ENCODE measurements at places on chromosomes 11 and 22. TPM values are rescaled to one million over a fixed set of nuclear protein-coding genes. Genes with fewer than 3 reads are reported as not detected.

Gene CEP164
- 9.6 TPM for total RNA-seq

Gene ADORA2A
- total RNA-seq: 4.6 TPM

Gene PANX3
- total RNA-seq: not detected

Gene ABCC8
- 1.9 TPM for total RNA-seq

Gene EHF
- total RNA-seq: 0.65 TPM

Gene MAJIN
- not detected for total RNA-seq

Gene MRGPRE
- total RNA-seq: not detected

DNA sequence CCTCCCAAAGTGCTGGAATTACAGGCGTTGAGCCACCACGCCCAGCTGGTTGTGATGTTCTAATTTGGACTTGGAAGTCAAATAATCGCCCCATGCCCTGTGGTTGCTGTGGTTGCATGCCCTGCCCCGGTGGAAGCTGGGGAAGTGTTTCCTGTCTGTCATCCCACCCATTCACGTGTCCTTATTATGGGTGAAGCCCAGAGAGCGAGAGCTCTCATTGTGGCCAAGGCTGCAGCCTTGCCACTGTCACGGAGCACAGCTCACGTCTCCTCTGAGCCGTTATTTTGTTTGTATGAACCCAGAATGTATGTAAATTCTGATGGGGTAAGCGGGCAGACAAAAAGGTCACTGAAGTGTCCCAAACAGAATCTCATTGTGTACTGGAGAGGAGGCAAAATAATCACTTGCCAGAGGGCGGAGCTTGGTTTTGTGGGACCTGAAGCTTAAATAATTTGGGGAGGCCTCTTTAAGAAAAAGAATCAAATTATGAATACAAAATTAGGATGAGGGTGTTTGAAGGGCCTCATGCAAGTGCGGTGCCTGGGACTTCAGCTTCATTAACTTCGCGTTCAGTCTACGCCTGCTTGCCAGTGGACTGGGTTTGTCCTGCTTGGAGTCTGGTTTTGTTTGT, 25.8 kb upstream of the TREH start:
- no peak for DNase-seq

DNA sequence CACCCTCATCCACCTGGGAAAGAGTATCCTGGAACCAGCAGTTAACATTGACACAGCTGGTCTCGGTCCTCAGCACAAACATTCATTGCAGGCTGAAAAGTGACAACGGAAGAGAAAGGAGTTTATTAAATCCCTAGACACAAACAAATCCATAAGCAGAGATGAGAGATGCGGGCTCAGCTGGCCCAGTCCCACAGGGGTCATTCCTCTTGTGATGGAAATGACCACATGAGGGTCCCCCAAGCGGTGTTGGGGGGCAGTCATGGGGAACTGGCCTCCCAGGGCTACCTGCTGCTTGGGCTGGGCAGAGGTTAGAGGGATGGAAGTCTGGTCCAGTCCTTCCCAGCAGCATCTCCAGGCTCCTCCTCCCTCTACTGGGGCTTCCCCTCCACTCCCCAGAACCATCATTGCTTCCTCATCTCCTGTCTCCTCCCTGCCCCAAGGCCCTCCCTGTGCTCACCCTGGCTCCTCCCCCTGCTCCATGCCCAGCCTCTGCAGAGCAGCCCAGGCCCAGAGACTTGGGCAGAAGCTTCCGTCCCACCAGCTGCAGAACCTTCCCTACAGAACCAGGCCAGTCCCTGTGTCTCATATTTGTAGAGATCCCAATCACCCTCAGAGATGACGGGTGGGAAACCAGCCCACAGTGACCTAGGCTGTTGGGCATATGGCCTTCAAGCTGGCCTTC, 5.4 kb upstream of the IGLL5 start:
- DNase-seq: no peak

- no peak for DNase-seq
Measured at GRCh38 chr11:71949034-71949433, 20.2 kb downstream of the RNF121 start.

DNA sequence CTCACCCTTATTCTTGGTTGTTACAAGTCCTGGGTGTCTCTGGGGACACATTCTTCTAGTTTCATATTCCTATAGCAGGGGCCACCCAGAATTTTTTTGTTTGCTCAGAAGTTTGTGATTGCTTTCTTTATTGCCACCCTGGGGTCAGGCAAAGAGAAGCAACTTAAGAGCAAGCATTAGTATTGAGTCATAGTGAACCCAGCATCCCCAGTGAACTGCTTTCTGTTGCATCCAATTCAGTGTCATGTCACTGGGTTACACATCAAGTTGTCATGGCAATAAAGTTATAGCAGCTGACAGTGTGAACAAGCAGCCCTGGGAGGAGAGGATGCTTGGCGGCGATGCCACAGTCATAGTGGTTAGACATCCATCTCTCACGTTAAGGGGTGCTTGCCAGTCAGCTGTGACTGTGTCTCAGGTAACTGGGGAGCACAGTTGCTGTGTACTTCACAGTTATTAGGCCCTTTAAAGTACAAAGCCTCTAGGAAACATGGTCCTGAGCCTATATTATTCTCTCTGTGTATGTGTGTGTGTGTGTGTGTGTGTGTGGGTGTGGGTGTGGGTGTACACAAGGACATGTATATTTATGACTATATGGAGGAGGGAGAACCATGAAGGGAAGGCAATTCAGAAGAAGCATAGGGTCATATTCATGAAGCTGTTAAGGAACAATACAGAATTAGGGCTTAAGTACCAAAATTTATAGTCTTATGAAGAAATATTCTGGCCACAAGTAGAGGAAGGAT, 52.5 kb downstream of the TRIM44 start:
- no peak for DNase-seq

DNA sequence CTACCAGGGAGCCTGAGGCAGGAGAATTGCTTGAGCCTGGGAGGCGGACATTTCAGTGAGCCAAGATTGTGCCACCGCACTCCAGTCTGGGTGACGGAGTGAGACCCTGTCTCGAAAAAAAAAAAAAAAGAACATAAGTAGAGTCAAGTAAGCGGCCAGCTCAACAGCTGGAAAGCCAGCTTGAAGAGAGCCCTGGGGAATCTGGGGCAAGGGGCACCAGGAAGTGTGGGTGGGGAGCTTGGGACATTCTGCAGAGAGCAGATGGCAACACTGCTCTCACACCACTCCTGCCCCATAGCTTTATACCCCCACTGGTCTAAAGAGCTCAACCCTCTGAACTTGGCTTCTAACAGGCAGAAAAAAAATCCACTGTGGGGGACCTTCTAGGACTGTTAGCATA, 505.6 kb downstream of the BUD13 start:
- DNase-seq: no peak

DNA sequence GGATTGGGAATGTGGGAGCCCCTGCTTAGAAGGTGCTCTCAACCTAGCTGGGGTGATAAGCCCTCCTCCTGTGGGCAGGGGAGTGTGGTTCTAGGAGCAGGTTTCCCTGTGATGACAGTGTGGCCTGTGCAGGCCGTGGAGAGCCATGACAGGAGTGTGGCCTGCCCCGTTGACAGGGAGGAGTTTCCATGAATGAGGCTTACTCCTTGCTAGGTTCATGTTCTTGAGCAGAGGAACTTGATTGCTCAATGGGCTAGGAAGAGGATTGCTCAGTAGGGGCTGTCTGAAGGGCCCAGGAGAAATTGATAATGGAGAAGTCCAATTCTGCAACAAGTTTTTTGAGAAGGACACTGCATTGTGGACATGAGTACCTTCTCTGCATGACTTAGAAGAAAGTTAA, 92.0 kb downstream of the PPP6R3 start:
- DNase-seq: no peak

GRCh38 chr11:65558002-65558929, at the start of gene LTBP3:
Gene LTBP3 (minus strand): TSS chr11:65558359. CDS start chr11:65557959, 400 bp downstream.
- peak; percentile 85 for DNase-seq

- DNase-seq: peak; percentile 42
Measured at GRCh38 chr11:115607621-115608221, 103.5 kb upstream of the CADM1 start.

DNA sequence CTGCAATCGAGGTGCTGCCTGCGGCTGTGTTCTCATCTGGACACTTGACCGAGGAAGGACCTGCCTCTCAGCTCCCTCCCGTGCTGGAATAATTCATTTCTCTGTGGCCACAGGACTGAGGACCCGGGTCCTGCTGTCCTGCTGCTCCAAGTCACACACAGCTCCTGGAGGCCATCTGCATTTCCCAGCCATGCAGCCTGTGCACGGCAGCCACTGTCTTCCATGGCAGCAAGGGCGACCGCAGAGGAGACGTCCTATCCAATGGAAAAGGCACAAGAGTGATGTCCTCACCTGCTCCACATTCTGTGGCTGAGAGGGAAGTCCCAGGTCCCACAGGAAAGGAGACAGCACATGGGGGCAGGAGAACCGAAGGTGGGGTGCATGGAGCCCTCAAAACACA, 495.8 kb downstream of the BRD1 start:
- DNase-seq: no peak

DNA sequence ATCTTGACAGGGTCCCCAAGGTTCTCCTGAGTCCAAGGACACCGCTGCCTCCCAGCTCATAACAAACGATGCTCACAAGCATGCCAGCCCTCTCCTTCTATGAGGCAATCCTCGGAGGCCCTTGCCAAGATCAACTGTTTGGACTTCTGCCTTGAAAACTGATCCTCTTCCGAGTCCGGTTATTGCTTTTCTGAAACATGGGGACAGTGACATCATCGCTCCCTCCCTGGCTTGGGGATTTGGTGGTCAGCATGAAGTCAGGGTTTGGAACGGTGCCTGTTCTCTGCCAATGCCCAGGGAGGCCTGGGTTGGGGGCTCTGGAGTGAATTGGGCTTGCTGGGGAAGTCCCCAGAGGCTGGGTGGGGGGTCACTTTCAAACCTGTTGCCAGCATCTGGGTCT, 149.3 kb downstream of the FBXO7 start:
- peak; percentile 79 for DNase-seq

- no peak for DNase-seq
Measured at GRCh38 chr11:75118577-75118976, 21.9 kb upstream of the OR2AT4 start.

DNA sequence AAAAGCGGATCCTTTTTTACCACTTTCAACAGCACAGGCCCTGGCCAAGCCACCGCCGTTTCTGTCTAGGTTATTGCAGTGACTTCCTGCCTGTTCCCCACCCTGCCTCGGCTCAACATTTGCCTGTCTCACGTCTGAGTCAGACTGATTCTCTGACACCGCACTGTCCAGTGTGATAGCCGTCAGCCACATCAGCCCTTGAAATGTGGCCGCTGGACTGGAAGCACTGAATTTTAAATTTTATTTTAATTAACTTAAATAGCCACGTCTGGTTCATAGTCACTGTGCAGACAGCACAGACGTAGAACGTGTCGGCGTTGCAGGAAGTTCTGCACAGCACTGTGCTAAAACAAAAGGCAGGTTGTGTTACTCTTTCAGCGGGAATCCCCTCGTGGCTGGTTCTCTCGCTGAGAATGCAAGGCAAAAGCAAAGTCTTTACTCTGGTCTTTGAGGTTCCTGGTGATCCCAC, 56.3 kb upstream of the ADSL start:
- peak; percentile 52 for DNase-seq

DNA sequence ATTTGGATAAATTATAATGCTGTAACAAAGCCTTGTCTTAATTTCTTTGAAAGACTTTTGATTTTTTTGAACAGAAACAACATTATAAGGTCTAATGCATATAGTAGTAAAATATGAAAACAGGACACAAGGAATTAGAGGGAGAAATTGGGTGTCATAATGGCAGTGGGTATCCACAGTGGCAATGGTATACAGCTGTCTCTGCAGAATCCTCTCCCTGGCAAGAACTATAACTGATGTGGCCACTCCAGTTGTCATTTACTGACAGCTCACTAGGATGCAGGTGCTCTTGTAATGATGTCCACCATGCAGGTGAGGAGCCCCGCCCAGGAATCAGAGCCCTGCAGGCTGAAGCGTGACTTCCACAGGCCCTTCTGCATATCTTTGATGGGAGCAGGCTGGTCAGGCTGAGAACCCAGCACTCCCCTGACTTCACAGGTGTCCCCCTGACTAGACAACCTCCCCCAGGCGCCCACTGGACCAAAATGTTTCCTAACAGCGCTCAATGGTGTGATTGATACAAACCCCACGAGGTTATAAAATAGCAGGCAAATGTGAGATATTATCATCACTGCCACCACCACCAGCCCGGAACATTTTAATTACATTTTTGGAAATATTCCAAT, 32.8 kb upstream of the SERPIND1 start:
- no peak for DNase-seq

DNA sequence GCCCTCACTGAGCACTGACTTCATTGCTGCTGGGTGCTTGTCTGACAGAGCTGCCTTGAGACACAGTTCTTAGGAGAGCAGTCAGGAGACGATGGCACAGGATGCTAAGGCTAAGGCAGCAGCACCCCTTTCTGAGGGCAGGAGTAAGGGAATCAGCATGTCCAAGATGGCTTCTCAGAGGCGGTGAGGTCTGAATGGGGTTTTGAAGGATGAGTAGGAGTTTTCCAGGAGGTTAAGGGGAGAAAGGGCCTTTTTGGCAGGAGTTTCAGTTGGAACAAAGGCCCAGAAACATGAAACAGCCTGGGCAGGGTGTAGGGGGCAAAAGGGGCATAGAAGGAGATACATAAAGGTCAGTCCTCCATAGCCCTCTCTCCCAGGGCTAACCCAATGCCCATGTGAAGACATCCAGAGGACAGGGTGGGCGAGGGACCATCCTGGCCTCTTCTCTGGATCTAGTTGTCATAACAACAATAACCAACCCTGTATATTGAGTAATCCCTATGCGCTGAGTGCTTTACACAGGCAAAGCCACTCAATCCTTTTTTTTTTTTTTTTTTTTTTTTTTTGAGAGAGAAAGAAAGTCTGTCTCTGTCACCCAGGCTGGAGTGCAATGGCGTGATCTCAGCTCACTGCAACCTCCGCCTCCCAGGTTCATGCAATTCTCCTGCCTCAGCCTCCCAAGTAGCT, 19.0 kb downstream of the CYTH4 start:
- DNase-seq: no peak

DNA sequence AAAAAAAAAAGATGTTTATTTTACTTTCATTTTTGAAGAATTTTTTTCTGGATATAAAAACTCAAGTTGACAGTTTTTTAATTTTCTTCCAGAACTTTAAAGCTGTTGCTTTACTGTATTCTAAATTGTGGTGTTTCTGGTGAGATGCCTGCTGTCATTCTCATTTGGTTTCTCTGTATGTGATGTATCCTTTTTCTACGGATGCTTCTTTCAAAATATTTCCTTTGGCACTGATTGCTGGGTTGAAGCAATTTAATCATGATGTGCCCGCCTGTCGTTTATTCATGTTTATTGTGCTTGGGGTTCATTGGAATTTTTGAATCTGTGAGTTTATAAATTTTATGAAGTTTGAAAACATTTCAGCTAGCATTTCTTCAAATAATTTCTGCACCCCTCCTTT, 29.4 kb upstream of the CTSD start:
- no peak for DNase-seq

- DNase-seq: no peak
Measured at GRCh38 chr11:101582989-101583250, 887 bp downstream of the TRPC6 start.
